ENCODE measurements at places on chromosomes 12 and 14. TPM values are rescaled to one million over a fixed set of nuclear protein-coding genes. Genes with fewer than 3 reads are reported as not detected.

TMEM63C gene
- total RNA-seq, result 11.3 TPM

- H3K4me1 ChIP-seq, result peaks cover 7% of the 10 kb centered on the region
- no peak overlapping the region for H3K27ac ChIP-seq
- no peaks in the 10 kb centered on the region for H3K27me3 ChIP-seq
- H3K36me3 ChIP-seq, result no peaks in the 10 kb centered on the region
- no peak overlapping the region for H3K4me3 ChIP-seq
- DNase-seq, result peak; percentile 66
Measured at GRCh38 chr12:131803961-131804521, 24.2 kb upstream of the MMP17 start.

DNA sequence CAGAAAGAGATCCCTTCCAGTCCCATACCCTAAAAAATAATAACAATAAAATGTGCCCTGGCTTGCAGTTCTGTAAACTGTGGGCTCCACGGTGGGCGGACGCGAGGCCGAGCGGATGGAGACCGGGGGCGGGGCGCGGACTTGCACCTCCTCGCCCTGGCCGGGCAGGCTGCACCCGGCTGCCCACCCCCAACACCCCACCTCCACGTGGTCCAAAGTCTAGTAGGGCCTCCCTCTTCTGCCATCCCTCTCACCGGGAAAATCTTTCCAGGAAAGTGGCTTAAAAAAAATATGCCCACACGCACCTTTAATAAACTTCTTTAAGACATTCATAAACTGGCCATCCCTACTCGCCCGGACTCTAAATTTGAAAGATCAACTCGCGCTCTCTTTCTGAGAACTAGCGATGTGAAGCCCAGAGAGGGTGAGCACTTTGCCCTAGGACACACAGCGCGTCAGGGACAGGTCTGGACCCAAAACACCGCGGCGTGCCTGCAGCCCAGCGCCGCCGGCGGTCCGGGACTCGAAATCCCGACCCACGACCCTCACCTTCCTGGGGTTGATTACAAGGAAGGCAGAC, 1.9 kb upstream of the BCL11B start:
- peaks cover 17% of the 10 kb centered on the region for H3K4me1 ChIP-seq
- H3K27ac ChIP-seq, result no peak overlapping the region
- no peaks in the 10 kb centered on the region for H3K36me3 ChIP-seq
- no peak for DNase-seq
- peak overlapping the region; percentile 29 for H3K4me3 ChIP-seq
- H3K27me3 ChIP-seq, result peaks cover 48% of the 10 kb centered on the region

- no peaks in the 10 kb centered on the region for H3K4me1 ChIP-seq
- no peaks in the 10 kb centered on the region for H3K36me3 ChIP-seq
- no peak overlapping the region for H3K27ac ChIP-seq
- H3K27me3 ChIP-seq, result no peaks in the 10 kb centered on the region
Measured at GRCh38 chr14:73995977-73996378, 23.1 kb downstream of the ENTPD5 start.

DNA sequence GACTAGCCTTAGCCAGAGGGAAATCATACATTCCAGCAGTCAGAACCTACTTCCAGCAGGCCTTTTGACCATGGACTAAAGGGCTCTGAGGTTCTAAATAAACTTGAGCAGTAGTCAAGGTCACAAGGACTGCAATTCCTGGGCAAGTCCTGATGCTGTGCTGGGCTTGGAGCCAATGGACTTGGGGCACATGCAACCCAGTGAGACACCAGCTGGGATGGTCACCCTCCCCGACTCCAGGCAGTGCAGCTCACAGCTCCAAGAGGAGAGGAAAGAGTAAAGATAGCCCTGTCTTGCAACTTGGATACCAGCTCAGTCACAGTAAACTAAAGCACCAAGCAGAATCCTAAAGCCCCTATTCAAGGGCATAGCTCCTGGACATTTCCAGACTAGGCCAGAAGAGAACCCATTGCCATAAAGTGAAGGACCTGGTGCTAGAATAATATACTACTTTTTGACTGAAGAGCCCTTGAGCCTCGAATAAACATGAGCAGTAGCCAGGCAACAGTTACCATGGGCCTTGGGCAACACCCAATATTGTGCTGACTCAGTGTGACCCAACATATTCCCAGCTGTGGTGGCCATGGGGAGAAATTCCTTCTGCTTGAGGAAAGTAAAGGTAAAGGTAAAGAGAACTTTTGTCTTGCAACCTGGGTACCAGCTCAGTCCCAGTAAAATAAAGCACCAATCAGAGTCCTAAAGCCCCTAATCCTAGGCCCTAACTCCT, 226.2 kb upstream of the CLEC14A start:
- DNase-seq, result peak; percentile 19
- no peaks in the 10 kb centered on the region for H3K27me3 ChIP-seq
- H3K4me3 ChIP-seq, result no peak overlapping the region
- no peaks in the 10 kb centered on the region for H3K36me3 ChIP-seq
- no peak overlapping the region for H3K27ac ChIP-seq
